ENCODE measurements at places on chromosomes 7 and 10.

- DNase-seq: no peak
Observed at GRCh38 chr10:125350519-125350918, 190.2 kb upstream of the CTBP2 start.

DNA sequence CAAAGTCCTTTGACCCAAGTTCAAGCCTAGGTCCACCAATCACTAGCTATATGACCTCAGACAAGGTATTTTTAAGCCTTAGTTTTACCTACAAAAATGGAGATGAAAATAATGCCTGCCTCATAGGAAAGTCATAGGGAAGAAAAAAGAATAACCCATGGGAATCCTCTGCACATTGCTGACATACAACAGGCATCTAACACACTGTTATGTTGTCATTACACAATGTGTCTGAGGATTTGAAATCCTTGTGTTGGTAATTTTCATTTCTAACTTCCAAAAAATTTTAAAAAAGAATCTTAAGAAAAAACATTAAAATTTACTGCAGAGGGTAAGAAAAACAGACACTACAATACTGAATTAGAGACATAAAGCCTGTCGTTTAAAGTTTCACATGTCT lies 5.7 kb downstream of the ANK3 start:
- DNase-seq: no peak

DNA sequence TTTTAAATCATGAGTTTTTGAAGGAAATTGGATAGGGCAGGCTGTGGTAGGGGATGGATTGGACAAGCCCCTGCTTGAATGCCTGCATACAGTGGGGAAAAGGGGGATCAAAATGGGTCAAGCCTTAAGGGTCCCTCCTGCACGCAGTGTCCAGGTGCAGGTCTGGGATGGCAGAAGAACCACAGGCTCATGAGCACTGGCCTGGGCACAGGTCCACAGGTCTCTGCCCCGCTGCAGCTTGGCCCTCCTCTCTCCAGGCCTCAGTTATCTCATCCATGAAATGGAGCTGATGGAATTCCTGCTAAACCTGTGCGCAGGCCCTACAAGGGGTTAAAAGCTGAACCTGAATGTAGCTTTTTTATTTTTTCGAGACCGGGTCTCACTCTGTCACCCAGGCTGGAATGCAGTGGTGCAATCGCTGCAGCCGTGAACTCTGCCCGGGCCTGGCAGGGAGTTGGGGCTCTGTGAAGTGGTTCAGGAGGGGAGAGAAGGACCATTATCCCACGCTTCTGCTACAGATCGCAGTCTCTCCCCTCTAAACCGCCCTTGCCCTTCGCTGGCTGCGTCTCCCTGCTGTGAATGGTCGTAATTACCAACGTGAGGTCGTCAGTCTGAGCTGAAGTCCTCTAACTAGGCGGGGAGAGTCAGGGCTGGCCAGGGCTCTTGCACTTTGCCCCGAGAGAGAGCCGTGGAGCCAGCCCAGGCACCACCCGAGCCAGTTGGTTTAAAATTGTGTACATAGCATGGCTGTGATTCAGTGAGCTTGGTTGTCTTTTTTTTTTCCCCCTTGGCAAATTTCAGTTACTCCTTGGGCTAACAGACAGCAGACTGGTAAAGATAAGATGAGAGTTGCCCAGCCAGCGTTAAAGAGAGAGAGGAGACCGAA lies 77.5 kb upstream of the GTF2I start:
- no peak for DNase-seq

- DNase-seq: no peak
Observed at GRCh38 chr10:26095781-26096180, 120.8 kb upstream of the GAD2 start.

GRCh38 chr10:29297678-29298077 lies 8.8 kb downstream of the LYZL1 start:
- no peak for DNase-seq

DNA sequence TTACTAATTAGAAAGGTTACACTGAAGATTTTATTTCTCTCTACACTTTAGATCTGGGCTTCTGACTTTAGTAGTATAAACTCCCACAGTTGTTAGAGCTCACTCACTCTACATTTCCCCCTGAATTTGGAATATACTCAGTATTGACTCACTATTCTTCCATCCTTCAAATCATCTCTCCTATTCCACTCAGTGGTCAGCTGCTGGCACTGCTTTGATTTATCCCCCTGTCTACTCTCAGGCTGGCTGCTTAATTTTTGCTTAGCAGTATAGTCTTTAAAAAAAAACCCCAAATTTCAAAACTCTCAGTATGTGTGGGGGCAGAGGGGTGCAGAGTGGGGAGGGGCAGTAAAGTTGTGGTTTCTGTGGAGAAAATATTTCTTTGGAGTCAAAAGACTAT lies 68.9 kb downstream of the CDK6 start:
- peak; percentile 51 for DNase-seq

DNA sequence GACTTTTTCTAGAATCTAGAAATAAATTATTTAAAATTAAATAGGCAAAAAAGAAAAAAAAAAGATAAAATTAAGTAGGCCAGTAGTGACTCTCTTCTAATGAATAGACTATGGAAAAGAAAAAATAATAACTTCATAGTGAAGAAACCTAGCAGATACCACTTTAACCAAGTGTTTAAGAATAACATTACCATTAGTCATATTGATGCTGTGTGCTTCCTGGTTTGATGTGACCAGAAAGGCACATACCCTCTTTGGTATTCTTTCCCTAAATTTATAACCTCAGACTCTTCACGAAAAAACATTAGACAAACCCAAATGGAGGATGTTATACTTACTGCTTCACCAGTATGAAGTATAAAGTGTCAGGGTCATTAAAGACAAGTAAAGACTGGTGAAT lies 42.6 kb downstream of the KIF20B start:
- peak; percentile 63 for DNase-seq

GRCh38 chr7:42071372-42072261 lies 165.4 kb downstream of the GLI3 start:
- peak; percentile 92 for DNase-seq
